HFFc6 (cell line): ENCODE measurements at places on chromosomes 11 and 22.

- DNase-seq: no peak
Observed at GRCh38 chr11:10305262-10305963, 540 bp downstream of the ADM start.

GRCh38 chr11:114261791-114262190, 34.4 kb upstream of the NNMT start:
- DNase-seq: no peak

- DNase-seq: no peak
Observed at GRCh38 chr11:106403751-106404150, 326.3 kb downstream of the AASDHPPT start.

DNA sequence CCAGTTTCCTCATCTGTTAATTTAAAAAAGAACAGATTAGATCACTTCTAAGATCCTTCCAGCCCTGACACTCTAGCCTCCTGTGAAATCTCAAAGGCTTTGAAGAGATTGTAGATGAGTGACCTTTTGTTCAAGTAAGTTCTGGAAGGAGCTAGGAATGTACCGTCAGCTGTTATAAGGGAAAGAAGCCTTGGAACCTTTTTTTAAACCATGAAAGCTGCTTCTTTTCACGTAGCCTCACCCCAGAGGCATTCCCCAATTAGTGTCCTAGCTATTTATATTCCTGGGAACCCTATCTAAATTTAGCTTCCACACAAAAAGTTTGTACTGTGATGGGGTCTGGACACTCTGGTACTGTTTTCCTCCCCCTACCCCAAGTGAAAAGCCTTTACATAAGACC, 35.8 kb upstream of the SLN start:
- no peak for DNase-seq

DNA sequence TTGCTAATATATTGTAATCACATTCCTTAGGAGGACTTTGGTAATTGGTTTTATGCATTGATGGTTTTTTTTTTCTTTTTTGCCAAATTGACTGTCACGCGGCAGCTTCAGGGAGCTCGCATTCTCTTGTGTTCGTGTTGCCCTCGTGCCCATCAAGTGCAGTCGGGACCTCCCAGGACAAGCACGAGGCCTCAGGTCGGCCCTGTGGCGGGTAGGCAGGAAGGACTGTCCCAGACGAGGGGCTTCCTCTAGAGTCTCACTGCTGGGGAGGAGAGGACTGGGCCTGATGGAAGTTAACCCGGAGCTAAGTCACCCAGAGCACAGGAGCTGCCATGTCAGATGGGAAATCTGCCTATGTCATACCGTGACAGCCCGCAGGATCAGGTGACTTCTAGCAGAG, 37.0 kb downstream of the CTTN start:
- no peak for DNase-seq
